Transverse colon (tissue), 4 donors: ENCODE measurements at places on chromosomes 2 and 18.
A peak's percentile ranks its signal among the peaks of the same experiment; 100 is the strongest.

GRCh38 chr2:113156278-113157117, 17.3 kb upstream of the PSD4 start:
- peak overlapping the region; percentile 50 for H3K4me3 ChIP-seq

DNA sequence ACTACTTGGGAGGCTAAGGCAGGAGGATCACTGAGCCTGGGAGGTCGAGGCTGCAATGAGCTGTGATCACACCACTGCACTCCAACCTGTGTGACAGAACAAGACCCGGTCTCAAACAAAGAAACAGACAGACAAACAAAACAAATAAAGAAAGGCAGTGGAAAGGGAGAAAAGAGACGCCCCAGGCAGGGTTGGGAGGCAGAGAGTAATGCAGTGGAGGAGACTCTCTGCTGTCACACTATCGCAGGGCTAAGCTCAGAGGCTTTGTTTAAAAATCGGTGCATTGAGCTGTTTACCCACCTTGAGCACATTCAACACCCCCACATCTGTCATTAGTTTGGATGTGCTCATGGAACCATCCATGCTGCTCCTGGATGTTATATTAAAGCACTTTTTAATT, 84.2 kb upstream of the RMP24 start:
- H3K4me1 ChIP-seq, result no peaks in the 10 kb centered on the region
- DNase-seq, result no peak
- H3K36me3 ChIP-seq, result no peaks in the 10 kb centered on the region
- no peak overlapping the region for H3K27ac ChIP-seq
- H3K4me3 ChIP-seq, result no peak overlapping the region
- H3K27me3 ChIP-seq, result no peaks in the 10 kb centered on the region

DNA sequence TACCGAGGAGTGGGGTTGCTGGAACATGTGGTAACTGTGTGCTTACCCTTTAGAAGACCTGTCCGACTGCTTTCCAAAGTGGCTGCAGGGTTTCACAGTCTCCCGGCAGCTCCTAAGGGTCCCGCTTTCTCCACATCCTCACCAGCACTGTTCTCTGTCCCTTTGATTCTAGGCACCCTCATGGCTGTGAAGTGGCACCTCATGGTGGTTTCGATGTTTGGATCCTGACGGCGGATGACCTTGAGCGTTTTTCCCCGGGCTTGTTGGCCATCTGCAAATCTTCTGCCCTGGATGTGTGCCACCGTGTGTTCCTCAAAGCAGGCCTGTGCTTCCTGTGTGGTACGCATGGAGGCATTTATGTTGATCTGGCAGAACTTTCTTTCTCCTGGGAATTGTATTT, 292.5 kb upstream of the HDAC4 start:
- H3K27me3 ChIP-seq, result no peaks in the 10 kb centered on the region
- H3K4me1 ChIP-seq, result no peaks in the 10 kb centered on the region
- no peak overlapping the region for H3K27ac ChIP-seq
- H3K4me3 ChIP-seq, result no peak overlapping the region

DNA sequence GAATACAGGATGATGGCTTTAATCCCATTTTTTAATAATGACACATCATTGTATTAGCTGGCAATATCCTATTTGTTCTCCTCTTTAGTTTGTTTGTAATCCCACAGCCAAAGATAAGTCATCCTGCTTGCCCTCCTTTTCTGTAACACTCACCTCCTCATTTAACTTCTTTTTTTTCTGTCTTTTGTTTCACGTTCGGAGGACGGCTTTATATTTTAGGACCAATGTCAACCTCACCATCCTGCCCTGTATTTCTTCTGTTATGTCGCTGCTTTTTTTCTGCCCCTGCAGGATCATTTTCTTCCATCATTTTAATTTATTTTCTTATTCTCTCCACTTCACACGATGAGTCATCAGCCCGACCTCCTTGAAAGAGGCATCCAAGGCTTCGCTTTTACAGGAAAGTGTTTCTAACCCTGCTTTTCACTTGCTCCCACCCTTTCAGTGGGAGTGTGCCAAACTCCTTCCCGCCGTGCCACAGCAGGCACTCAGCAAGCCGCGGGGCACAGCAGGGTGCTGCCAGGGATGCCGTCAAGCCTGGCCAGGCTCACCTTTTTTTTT, 11.4 kb downstream of the RAB31 start:
- peaks cover 9% of the 10 kb centered on the region for H3K4me1 ChIP-seq
- H3K27ac ChIP-seq, result peak overlapping the region; percentile 61
- H3K36me3 ChIP-seq, result no peaks in the 10 kb centered on the region
- H3K27me3 ChIP-seq, result no peaks in the 10 kb centered on the region
- DNase-seq, result no peak

DNA sequence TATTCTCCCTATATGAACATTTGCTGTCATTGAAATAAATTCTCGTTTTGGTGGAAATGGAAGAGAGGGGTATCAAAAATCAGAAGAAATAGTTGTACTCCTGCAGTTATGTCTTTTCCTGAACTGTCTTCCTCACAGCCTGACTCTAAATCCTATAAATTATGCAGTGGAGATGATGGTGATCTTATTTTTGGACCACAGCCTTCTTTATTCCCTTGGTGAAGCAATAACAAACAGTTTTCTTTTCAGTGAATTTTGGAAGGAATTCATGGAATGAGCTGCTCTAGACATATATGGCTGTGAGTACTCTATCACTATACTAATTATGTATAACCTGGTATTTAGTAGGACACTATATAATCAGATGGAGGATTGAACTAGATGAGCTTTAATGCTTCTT, 1.7 kb upstream of the SLC25A12 start:
- H3K27ac ChIP-seq, result no peak overlapping the region
- H3K4me1 ChIP-seq, result peaks cover 15% of the 10 kb centered on the region
- H3K4me3 ChIP-seq, result no peak overlapping the region
- no peaks in the 10 kb centered on the region for H3K36me3 ChIP-seq
- DNase-seq, result no peak
- no peaks in the 10 kb centered on the region for H3K27me3 ChIP-seq

GRCh38 chr2:11811036-11811654, 64.7 kb downstream of the LPIN1 start:
- no peaks in the 10 kb centered on the region for H3K27me3 ChIP-seq
- DNase-seq, result no peak
- no peak overlapping the region for H3K4me3 ChIP-seq
- no peaks in the 10 kb centered on the region for H3K4me1 ChIP-seq

GRCh38 chr2:8882094-8882493, 44.7 kb upstream of the KIDINS220 start:
- no peak overlapping the region for H3K4me3 ChIP-seq
- no peaks in the 10 kb centered on the region for H3K27me3 ChIP-seq
- peaks cover 12% of the 10 kb centered on the region for H3K36me3 ChIP-seq
- DNase-seq, result peak; percentile 26
- H3K4me1 ChIP-seq, result peaks cover 6% of the 10 kb centered on the region
- H3K27ac ChIP-seq, result no peak overlapping the region

- no peaks in the 10 kb centered on the region for H3K4me1 ChIP-seq
- no peaks in the 10 kb centered on the region for H3K36me3 ChIP-seq
- H3K4me3 ChIP-seq, result no peak overlapping the region
- no peak overlapping the region for H3K27ac ChIP-seq
- peak; percentile 4 for DNase-seq
These were observed 36.2 kb downstream of the HJURP start for GRCh38 chr2:233817995-233818638.

DNA sequence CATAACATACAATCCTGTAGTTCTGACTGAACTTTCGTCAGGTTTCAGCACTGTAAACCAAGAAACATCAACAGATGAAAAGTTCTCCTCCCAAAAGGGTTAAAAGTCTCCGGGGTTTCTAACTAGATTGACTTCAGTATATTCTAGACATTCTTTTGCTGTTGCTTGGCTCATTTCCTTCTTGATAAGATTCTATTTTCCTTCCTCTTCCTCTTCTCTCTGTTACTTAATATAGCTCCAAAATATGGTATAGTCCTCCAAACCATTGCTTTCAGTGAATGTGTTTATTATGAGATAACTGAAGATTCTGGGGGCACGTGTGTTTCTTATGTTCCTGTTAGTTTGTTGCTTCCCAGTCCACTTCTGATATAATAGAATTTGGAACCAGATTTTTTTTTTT, 46.4 kb upstream of the MAP4K3 start:
- no peaks in the 10 kb centered on the region for H3K36me3 ChIP-seq
- H3K27ac ChIP-seq, result no peak overlapping the region
- no peaks in the 10 kb centered on the region for H3K27me3 ChIP-seq
- no peak overlapping the region for H3K4me3 ChIP-seq
